ENCODE measurements at places on chromosomes 16 and 17.

- DNase-seq = no peak
These were observed 772 bp downstream of the NTN1 start for GRCh38 chr17:9021992-9022572.

GRCh38 chr17:76191896-76192295, 48.4 kb downstream of the RNF157 start:
- DNase-seq = no peak

- DNase-seq = no peak
These were observed 44.3 kb upstream of the PSMD7 start for GRCh38 chr16:74252329-74252728.

DNA sequence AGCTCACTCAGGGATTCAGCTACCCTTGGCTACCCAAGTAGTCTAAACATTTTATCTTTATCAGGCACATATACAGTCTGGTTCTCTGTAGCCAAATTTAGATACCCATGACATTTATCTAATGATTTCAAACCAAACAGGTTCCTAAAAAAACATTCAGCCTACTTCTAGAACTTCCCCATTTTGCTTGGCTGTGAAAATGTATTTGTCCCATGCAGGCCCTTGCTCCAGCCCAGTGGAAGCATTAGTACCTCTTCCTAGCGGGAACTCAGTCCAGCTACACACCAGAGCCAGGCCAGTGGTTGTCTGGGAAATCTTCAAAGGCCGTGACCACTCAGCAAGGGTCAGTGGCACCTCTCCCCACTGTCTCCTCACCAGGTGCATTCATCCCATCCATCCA, 26.2 kb upstream of the NAGLU start:
- no peak for DNase-seq

- no peak for DNase-seq
These were observed 108.8 kb upstream of the RPL38 start for GRCh38 chr17:74094651-74095050.

- DNase-seq = no peak
These were observed 22.8 kb downstream of the GPRC5B start for GRCh38 chr16:19861811-19862327.

- no peak for DNase-seq
These were observed 1265.1 kb upstream of the CDH8 start for GRCh38 chr16:63301349-63301748.

DNA sequence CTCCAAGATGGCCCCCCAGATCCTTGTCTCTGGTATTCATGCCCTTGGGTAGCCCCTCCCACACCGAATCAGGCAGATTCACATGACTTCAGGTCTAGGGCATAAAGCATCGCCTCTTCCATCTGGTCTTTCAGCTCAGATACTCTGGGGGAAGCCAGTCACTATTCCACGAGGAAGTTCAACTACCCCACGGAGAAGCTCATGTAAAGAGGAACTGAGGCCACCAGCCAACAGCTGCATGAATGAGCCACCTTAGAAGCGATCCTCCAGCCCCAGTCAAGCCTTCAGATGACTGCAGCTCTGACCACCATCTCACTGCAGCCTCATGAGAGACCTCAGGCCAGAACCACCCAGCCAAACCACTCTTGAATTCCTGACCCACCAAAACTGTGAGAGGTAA, 54.1 kb downstream of the SOCS3 start:
- DNase-seq = no peak

GRCh38 chr17:45168991-45169752, 7.5 kb downstream of the HEXIM2 start:
- no peak for DNase-seq

GRCh38 chr17:146546-146945, 9.2 kb downstream of the SCGB1C2 start:
- DNase-seq = no peak

- no peak for DNase-seq
These were observed 3.3 kb downstream of the PGS1 start for GRCh38 chr17:78381601-78382232.

DNA sequence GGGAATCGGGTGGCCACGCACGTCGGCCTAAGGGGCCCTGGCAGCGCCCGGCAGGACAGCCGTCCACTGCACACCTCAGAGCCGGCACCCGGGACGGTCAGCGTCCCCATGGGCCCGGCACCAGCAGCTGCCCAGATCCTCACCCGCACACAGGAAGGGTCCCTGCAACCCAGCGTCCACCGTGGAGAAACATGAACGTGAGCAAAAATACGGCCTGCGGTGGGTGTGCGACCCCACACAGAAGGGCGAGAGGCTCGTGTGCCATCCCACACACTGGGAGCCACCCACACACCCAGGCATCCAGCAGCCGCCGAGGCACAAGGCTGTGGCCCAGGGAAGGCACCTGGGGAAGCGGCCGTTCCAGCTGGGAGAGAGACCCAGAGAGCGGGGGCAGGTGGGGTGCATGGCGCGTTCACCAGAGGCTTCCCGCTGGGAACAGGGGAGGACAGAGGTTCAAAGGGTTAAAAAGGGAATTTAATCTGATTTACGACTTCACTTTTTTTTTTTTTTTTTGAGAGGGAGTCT, 6.4 kb downstream of the PIEZO1 start:
- no peak for DNase-seq

GRCh38 chr16:87410530-87410929, 18.4 kb downstream of the MAP1LC3B start:
- no peak for DNase-seq

DNA sequence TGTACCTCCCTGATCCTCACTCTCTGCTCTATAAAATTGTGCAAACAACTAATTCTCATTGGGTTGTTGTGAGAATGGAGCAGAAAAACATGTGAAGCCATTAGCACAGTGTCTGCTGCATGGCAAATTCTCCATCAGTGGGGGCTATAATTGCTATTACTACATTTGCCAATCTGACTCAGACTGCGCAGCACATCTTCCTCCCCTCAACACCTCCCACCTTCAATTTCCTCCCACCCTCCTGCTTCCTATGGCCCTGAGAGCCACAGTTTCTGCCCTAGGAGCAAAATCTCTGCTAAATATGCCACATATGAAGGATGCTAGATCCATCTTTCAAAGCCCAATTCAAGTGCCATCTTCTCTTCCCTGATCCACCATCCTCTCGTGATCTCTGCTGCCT, 37.0 kb downstream of the ABCC12 start:
- DNase-seq = no peak

DNA sequence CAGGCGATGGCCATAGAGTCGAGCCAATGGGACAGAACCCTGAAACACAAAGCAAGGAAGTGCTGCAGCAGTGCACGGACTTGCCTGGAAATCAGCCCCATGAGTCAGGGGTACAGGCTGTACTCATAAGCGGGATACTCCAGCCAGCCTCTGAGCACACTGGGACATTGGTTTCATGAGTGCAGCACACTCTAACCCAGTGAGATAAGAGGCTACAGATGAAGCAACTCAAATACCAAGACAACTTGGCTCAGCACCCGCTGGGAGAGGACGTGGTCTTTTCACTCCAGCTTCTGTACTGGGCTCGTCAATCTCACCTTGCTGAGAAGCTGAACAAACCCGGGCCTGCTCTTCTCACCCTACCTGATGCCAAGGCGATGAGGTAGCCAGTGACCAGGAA, 98.2 kb downstream of the AXIN2 start:
- DNase-seq = no peak

DNA sequence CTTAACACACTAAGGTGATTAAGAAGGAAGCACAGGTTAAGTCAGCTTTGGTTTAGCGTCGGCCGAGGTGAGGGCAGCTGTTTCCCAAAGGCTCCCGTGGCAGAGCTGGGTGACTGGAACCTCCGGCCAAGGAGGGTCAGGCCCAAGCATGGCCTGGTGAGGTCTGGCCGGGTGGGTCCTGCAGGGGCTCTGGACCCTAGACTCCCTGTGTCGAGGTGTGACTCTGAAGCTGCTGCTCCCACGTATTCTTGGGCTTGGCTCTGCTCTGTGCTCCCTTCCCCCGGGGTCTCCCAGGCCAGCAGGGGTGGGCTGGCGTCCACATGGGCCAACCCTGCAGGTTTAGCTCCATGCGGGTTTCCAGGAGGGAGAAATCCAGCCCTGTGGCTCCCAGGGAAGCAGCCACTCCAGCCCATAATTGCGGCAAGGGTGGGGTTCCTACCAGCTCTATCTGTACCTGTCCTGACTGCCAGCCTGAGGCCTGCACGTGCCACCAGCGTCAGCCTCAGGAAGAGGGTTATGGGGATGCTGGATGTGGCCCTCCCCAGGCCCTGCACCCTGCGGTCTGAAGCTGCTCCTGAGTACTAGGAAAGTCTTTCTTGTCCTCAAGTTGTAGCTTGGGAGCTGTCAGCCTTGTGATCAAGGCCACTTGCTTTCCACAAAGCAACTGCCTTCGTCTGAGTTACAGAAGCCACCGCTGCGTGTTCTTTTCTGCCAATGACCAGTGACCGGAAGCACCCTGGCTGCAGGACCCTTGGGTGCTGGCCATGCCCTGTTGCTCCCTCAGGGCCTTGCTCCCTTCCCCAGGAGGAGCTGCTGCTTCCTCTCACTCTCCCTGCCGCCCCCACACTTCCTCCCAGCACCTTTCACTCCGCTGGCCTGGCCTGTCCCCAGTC, 4.8 kb downstream of the CDK5R1 start:
- DNase-seq = no peak

DNA sequence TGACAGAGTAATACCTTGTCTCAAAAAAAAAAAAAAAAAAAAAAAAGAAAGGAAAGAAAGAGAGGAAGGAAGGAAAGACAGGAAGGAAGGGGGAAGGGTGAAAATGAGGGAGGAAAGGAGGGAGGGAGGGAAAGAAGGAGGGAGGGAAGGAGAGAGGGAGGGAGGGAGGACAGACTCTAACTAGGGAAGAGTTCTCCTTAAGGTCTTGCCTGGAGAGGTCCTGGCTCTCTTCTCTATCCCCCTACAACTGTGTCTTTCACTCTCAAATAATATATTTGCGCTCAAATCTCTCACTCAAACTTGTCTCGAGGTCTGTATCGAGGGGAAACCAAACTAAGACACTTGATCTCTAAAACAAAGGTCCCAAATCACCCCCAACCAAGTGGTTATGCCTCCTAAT, 35.6 kb downstream of the WDR59 start:
- DNase-seq = no peak

DNA sequence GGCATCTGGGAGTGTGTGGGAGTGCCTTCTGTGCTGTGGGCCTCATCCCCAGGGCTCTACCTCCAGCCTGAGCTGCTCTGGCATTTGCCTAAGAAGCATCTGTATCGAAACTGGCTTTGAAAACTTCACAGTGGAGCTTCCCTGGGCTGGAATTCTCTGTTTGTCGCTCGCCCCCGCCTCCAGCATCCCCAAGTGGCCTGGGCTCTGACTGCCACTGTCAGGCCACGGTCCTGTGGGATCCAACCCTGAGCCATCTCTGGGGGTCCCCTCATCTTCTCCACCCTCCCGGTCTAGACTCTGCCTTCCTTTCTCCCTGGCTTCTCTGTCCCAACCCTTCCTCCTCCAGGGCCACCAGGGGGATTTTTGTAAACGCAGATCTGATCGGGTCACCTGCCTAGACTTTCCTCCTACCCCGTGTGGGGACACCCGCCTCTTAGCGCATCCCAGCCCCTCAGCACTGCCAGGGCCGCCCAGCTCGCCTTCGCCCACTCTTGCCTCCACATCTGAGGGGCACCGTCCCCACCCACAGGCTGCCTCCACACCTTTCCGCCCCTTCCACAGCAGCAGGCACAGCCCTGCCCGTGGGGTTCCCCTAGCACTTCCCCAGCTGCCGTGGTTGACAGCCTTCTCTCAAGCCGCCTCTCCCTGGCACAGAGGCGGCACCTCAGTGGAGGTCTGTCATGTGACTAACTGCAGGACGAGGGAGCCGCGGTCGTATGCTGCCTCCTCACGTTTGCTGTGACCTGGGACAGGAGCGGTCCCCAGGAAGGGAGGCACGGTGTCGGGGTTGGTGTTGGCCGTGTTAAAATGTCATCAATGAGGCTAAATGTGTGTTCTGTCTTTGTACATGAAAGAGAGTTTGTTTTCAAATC, 12.0 kb downstream of the TBC1D24 start:
- DNase-seq = no peak

- no peak for DNase-seq
These were observed 7.0 kb upstream of the ZFHX3 start for GRCh38 chr16:73054813-73055482.

DNA sequence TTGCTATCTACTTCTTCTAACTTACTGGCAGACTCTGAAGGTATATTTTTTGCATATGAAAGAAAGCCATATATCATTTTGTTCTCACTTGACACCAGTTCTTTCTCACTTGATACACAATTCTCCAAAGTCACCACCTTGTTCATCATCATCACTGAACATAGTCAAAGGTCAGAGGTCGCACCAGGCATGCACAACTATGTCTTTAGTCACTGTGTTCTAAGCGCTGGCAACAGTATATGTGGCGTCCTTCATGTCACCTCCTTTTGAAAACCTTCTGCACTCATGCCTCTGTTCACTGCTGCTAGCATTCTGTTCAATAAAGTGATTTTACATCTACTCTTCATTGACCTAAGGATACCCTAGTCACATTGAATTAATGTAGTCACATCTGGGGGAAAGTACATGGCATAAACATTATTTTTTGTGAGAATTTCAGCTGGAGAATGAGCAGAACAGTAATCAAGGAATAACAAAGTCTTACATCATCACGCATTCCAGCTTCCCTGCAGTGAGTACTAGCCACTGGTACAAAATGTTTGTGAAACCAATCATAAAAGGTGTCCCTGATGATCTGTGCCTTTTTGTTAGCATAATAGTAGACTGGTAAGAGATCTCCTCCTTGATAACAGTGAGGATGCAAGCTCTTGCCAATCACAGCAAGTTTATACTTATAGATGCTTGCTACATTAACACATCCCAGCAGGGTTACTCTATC, 20.5 kb upstream of the TBX4 start:
- no peak for DNase-seq

DNA sequence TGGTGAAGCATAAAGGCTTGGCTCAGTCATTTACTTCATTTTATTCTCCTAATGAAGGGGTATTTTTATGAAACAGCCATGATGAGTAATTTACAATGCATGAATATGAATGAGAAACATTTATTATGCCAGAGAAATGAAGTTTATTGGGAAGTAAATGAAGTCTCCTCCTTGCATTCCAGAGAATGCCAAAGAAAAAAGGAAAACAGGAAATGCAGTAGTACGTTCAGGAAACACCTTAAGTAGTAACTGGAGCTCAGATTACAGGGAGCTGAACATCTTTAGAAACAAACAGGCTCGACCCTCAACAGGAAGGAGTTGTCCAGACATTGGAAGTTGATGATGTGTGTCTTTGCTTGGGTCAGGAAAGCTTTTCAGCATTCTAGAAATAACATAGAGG, 4.6 kb downstream of the KRT34 start:
- DNase-seq = no peak

GRCh38 chr17:42072323-42073187, 22.2 kb upstream of the C17orf113 start:
- no peak for DNase-seq

DNA sequence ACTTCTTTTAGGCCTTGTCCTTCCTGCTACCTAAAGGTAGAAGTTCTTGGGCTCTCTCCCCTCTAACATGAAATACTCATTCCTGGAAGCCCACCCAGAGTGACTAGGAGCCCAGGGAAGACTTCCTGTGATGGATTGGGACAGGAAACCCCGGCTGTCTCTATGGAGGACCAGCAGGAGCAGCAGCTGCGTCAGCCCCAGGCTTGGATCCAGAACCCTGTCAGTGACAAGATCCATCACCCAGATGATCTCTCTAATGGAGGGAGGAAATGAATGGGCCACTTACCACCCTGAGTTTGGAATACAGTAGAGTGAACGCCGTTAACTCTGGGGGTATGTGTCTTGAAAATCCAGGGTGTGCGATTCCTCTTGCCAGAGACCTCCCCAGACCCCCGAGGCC, 195.7 kb upstream of the WSCD1 start:
- no peak for DNase-seq

Measured in left renal pelvis (tissue), 4 donors.